ENCODE measurements at places on chromosomes 2 and 18.
A peak's percentile ranks its signal among the peaks of the same experiment; 100 is the strongest.

- DNase-seq, result no peak
Observed at GRCh38 chr18:38664929-38665328, 1099.3 kb upstream of the CELF4 start.

DNA sequence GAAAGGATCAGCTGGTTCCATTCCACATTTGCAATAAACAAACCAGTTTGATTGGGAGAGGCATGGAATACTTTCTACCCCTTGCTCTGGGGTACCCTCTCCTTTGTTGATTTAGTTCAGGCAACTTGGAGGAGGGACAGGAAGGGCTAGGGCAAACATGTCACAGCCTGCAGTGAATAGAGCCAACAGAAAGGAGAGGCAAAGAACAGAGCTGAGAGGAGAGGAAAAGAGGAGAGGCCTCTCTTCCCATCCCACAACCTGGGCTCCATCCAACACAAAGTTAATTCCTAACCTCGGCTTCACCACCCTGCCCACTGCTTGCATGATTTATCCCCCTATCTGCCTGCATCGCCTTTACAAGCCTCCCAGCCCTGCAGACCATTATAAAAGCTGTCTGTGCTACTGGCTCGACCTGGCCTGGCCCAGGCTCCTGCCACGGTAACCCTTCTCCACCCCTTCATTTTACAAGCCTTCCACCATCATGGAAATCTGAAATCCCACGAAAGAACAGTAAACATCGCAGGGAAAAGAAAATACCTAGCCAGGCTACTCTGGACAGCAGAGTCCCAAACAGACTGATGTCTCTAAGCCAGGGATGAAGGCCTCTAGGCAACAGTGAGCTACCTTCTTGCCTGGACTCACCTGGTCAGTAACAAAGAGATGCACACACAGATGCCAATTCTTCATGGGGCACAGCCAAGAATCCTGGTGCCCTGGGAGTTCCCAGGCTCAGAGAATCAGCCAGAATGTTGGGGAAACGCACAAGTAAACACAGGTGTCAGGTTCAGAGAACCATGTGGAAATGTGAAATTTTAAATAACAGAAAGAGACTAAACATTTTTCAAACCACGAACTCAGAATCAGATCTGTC, 43.6 kb downstream of the NHEJ1 start:
- no peak for DNase-seq

DNA sequence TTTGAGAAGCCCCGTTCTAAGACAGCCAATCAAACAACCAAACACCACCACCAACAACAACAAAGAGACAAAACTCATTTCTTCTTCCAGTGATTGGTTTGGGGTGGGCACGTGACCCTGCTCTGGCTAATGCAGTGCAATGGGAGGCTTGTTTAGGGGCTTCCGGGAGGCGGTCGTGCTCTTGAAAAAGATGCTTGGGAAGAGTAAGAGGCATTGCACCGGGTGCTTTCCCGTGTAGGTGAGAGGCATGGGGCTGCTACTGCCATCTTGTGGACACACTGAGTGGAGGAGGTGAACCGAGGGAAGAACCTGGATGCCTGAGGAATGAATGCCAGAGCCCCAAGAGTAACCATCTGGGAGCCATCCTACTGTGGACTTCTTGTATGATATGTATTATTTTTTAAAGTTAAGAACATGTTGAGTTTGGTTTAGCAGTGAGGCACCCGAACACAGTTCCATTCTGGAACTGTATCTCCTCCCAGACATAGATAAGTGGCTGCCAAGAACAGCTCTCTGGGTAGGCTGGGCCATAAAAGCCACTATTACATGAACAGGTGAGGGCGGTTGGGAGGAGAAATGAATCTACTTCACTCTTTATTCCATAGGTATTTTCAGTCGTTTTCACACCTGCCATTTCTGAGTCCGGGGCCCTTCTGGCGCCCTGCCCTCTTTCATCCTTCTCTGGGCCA, 19.1 kb upstream of the ARHGAP25 start:
- DNase-seq, result peak; percentile 50

- DNase-seq, result no peak
Observed at GRCh38 chr2:101133492-101134100, 17.6 kb downstream of the TBC1D8 start.

DNA sequence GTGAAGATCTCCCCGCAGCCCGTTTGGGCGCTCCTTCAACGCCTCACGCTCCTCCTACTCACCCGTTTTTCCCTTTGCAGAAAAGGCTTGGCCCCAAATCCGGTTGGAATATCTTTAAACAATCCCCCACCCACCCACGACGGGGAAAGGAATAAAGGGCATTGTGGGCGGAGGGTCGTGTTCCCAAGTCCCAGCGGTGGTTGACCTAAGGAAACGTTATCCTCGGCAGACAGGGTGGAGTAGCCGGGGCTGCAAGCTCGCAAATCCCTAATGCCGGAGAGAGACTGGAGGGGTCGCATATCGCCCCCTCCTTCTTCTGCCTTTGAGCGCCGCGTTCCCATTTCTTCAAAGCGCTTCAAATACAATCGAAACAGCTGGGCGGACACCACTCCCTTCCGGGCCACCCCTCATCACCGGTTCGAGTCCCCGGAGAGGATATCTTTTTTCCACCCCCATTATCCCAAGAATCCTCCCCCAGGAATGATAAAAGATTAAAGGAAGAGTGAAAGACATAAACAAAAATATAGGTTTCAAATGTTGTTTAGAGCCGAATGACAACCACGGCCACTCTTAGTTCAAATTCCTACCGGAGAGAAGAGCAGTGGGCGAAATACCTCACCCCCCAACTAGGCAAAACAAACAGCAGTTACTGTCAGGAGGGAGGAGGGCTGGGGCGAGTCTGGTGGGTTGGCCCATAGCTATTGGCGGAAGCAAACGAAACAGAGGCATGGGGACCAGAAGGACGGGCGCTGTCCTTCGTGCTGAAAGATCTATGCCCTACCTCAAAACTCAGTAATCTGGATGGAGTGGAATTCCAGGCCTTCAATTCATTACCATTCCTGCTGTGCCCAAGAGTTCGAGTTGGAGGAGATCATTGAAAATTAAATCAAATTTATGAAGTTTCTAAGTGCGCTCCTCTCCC, 2.8 kb upstream of the GAD1 start:
- no peak for DNase-seq

- DNase-seq, result no peak
Observed at GRCh38 chr2:26483516-26483915, 5.6 kb upstream of the OTOF start.

GRCh38 chr2:96213379-96213778, 4.8 kb upstream of the STARD7 start:
- DNase-seq, result no peak

- DNase-seq, result no peak
Observed at GRCh38 chr2:24825883-24826772, 32.9 kb downstream of the CENPO start.

Measured in activated CD4-positive, alpha-beta T cell treated with anti-CD3 and anti-CD28 coated beads for 4 hours (primary cell).